GM13977 (cell line): ENCODE measurements at places on chromosomes 7 and 10.

DNA sequence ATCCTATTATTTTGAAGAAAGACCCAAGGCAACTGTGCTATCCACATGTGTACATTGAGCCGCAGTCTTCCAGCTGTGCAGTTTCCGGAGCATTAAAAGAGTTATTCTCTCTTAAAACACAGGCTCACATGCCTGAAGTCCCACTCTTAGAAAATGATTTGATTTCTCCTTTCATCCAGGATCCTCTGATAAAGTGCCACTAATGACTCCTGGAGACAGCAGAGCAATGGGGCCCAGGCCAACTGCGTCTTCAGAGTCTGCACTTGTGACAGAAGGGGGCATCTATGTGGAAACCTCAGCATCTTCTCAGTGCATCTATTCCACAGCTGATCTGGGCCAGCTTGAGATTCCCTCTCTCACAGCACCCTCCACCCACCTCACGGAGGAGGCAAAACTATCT lies 482.1 kb upstream of the AKR1E2 start:
- DNase-seq, result no peak

DNA sequence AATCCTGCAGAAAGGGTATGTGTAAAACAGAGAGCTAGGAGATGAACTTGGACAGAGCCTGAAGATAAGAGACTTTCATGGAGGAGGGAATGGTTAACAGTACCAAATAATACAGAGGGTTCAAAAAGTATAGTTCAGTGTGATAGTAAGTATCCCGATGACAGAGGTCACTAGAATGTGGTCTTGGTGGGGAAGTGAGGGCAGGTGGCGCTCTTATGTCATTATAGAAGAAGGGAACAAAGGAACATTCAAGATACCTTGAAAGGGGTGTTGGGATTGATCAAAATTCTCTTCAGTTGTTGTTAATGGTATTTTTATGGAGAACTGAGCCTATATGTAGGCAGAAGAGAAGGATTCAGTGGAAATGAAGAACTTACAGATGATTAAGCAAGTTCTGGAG lies 312.5 kb downstream of the SUGCT start:
- no peak for DNase-seq

DNA sequence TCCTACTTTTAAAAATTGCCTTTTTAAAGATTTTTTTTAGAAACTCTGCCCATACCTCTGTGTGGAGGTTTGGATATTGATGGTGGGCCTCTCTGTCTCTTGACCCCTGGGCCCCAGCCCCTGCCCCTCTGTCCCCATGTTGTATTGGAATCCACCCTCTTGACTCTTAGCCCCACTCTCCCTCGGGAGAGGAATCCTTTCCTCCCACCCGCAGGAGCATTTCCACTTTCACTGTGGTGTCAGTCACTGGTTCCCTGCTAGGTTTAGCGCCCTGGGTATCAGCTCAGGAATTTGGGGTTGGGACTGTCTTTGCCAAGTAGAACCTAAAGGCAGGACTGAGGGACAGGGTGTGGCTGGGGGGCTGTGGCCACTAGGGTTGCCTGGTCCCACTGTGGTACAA lies 10.1 kb downstream of the PFKFB3 start:
- DNase-seq, result no peak

GRCh38 chr7:81355911-81356310 lies 413.9 kb downstream of the HGF start:
- DNase-seq, result no peak

DNA sequence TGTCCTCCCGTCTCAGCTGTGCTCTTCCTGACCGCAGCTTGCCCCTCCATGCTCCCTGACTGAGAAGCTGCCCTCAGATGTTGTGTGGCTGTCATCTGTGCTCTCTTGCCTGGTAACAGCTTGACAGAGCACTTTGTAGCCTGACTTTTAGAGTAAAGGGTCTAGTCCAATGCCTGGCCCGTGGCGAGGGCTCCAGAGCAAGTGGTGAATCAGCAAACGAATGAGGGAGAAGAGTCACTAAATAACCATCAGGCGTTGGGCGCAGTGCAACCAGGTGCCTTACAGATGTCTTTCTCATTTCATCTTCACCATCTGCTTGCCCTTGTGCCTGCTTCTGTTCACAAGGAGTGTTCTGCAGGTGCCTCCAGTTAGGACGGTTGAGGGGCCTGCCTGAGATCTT lies 45.6 kb downstream of the MKI67 start:
- no peak for DNase-seq

- no peak for DNase-seq
Observed at GRCh38 chr10:38118072-38118807, 24.1 kb downstream of the ZNF37A start.

DNA sequence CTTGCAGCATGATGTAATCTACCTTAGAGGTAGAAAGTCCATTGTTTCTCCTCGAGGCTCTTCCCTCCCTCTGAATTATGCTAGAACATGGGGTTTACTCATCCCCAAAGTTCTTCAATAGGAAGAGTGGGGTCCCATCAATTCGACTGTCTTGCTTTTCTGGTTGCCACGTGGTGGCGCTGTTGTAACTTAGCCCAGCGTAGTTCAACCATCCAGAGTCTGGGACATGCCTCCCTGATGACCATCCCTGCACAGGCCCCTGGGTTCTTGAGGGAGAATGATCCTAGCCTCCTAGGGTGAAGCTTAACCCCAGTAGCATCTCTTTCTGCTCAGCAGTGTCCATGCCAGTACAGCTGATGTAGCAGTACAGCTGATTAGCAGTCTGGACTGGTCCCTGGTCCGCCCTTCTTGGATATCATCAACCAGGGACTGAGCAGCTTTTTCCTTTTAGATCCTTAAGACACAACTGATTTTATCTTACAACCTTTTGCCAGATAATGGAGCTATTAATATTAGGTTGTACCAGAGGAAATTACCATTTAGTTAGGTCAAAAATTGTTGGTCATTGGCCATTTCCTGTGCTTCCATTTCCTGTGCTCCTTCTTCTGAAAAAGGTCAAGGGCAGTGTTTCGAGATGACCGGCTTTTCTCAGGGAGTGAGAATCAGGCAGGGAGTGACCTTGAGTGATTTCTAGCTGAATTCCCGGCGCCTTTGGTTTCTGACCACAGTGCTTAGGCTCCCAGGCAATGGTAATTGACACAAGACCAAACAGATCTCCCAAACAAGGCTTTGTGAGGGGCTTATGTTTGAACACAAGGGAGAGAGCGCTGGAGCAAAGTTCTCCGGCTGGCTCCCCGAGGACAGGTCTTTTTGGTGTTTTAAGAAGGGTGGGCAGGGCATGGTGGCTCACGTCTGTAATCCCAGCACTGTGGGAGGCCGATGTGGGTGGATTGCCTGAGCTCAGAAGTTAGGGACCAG lies 65.4 kb downstream of the TACC2 start:
- peak; percentile 28 for DNase-seq

GRCh38 chr10:44898665-44899064 lies 12.5 kb upstream of the TMEM72 start:
- DNase-seq, result no peak

- no peak for DNase-seq
Observed at GRCh38 chr10:63368365-63368764, 97.4 kb downstream of the JMJD1C start.

DNA sequence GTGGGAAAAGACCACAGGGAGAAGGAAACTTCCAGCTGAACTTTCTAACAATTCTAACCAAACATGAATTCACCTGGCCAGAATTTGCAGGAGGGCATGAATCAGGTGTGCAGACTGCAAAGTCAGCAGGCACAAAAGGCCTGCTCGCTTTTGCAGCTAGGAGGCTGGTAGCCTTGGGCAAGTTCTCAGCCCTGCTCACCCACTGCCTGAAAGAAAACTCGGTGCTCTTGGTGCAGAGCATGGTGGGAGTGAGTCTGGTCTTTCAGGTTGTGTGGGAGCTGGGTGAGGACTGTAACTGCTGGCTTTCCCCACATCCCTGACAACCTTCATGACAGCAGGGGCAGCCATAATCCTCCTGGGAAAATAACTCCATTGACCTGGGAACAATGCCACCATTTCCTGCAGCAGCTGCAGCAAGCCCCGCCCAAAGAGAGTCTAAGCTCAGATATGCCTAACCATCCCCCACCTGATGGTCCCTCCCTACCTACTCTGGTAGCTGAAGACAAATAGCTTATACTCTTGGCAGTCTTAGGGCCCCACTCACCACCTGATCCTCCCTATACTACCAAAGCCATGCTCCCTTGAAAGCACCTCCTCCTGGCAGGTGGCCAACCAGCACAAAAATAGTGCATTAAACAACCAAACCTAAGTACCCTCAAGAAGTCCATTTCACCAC lies 31.6 kb downstream of the ZNF117 start:
- DNase-seq, result no peak

- no peak for DNase-seq
Observed at GRCh38 chr10:34580214-34580613, 234.9 kb downstream of the PARD3 start.

DNA sequence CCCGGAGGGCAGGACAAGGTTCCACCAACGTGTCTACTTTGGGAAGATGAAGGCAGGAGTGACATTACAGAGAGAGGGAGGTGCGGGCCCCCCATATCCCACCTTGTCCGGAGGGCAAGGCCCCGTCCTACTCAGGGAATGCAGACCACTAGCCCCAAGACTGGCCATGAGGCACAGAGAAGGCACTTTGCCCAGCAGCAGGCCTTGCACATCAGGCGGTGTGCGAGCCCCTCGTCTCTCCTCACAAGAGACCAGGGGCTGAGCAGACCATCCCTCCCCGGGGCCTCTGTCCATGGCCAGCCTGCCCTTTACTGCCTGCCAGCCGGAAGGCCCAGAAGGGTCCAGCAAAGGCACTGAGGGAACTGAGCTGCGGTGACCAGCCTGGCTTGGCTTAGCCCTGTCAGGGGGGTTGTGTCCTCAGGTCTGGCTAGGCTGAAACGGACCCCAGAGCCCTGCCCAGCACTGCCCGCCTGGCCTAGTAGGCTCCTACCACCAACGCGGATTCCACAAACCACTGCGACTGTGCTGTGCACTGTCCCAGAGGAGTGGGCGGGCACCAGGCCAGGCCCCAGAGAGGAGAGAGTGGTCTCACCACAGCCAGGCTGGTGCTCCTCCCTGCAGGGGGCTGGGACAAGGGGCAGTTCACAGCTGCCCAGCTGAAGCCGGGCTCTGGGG lies 16.7 kb downstream of the CAMK2B start:
- peak; percentile 12 for DNase-seq
